ENCODE measurements at places on chromosomes 3 and 15.
A peak's percentile ranks its signal among the peaks of the same experiment; 100 is the strongest.

DNA sequence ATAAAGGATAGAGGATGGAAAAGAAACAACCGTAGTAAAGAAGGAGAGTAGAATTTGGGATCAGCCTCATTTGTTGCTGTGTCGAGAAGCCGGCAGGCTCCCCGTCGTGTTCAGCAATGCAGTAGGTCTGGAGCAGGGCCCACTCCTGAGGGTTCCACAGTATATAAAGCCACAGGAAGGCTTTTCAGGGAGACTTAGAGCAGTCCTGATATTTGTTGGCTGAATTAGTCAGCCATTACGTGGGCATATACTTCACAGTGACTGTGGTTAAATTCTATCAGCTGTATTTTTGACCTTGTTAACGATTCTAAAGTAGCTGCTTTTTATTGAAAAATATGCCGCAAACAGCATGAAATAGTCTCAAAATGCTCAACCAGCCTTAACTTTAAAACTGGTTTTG lies 149.5 kb downstream of the ITPR1 start:
- DNase-seq = no peak

DNA sequence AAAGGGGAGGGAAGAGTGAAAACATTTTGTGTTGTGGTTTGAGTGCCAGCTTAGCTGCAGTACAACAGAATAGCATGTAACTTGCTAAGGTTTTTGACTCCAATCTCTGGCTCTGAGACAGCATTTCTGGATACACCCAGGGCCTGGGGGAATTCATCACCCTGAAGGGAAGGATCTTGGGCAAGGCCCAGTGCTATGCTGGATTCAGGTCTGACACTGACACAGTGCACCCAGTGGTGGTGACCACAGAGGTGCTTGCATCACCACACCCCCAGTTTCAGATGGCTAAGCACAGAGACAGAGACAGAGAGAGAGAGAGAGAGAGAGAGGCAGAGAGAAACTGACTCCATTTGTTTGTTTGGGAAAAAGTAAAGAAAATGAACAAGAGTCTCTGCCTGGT lies 74.1 kb upstream of the KBTBD8 start:
- DNase-seq = no peak

GRCh38 chr3:64164349-64164748 lies 60.9 kb downstream of the PRICKLE2 start:
- DNase-seq = no peak

- DNase-seq = no peak
Measured at GRCh38 chr3:158491968-158492367, 79.0 kb upstream of the MLF1 start.

GRCh38 chr3:159828542-159828943 lies 160.1 kb upstream of the IL12A start:
- DNase-seq = no peak

DNA sequence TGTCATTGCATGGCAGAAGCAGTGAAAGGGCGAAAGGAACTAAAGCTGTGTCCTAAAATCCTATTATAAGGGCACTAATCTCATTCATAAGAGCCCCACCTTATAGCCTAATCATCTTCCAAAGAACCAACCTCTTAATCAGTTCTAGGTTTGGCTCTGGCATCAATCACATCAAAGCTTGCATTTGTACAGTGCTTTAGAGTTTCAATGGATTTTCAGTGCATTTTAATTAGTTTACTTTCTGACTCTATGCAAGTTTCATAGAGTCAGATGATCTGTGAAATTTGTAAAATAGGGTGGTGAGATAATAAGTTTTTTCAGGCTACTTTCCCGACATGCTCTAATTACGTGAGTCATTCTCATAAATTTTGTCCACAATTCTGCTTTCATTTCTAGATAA lies 341.1 kb downstream of the DIPK2A start:
- no peak for DNase-seq

GRCh38 chr3:51955893-51956770 lies 951 bp downstream of the GPR62 start:
- DNase-seq = no peak

GRCh38 chr3:126517291-126517951 lies at the start of gene UROC1:
TSS of gene UROC1 (minus strand) at chr3:126517773. CDS start at chr3:126517719, 54 bp downstream.
- DNase-seq = no peak

DNA sequence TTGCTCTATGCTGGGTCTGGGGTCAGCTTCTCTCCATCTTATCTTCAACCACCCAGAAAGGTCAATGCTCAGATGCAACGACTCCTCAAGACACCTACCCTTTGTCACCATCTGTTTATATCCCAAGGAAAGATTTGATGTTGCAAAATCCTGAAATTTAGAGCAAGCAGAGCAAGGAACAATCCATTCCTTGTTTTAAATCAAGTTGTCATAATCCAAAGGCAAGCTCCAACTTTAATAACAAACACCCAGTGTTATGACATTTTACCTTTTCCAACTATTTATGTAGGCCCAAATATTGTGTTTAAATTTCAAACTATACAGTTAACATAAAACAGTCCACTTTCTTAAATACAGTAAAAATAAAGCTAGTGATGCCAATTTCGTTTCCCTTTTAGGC lies 116.5 kb upstream of the LRIG1 start:
- DNase-seq = no peak

GRCh38 chr15:85880501-85881190 lies 85.9 kb upstream of the KLHL25 start:
- DNase-seq = no peak

- DNase-seq = no peak
Measured at GRCh38 chr15:91549581-91549980, 303.9 kb upstream of the SLCO3A1 start.

DNA sequence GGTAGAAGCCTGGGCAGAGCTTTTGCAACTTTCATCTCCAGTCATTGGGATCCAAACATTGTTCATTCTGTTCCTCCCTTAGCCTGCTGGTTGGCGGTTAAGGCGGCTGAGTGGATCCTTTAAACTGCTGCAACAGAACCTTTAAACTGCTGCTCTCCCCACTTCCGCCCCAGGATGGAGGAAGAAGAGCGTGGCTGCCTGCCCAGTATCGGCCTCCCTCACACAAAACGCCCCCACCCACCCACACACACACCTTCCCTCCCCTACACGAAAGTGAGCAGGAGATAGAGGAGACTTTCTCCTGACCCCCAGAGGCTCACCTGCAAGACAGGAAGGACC lies 460 bp upstream of the ZMAT3 start:
- no peak for DNase-seq

DNA sequence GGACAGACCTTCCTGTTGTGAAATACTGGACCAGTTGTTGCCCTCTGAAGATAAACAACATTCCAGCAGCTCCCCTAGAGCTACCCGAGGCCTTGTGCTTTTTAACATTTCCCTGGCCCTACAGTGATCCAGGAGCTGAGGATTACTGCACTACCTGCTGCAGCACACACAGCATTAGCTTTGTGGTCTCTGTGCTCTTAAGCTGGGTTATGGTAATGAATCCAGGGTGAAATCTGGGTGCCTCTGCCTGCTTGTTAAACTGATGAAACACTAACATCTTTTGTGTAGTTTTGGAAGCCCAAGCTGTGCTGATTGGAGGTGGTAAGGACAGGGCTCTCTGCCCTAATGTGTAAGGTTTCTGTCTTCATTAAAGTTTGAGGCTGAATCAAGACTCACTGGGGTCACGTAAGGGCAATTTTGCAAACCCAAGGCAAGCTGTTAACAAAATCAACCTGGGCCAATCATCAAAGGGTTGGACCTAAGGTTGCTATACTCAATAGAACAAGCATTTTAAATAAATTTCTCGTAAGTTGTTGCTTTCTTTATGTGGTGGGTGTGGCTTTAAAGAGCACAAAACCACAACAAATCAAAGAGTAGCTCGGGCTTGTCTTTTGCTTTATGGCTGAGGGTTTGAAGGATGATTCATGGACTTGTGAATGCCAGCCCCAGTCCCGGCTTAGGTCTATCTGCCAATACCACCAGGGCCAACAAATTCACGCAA lies 183.9 kb downstream of the TPRG1 start:
- peak; percentile 10 for DNase-seq

- no peak for DNase-seq
Measured at GRCh38 chr15:65646486-65646885, 24.7 kb downstream of the SLC24A1 start.

DNA sequence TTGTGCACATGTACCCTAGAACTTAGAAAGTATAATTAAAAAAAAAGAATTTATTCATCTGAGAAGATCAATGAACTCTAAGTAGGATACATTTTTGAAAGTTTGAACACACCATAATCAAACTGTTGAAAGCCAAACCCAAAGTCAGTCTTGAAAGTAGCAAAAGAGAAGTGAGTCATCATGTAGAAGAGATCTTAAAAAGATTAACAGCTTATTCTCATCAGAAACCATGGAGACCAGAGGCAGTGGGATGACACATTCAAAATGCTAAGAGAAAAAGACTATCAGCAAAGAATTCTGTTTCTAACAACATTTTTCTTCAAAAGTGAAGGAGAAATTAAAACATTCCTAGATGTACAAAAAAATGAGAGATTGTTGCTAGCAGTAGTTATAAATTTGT lies 60.7 kb downstream of the TIMP4 start:
- no peak for DNase-seq

- DNase-seq = no peak
Measured at GRCh38 chr3:193744822-193745684, 152.0 kb downstream of the OPA1 start.

DNA sequence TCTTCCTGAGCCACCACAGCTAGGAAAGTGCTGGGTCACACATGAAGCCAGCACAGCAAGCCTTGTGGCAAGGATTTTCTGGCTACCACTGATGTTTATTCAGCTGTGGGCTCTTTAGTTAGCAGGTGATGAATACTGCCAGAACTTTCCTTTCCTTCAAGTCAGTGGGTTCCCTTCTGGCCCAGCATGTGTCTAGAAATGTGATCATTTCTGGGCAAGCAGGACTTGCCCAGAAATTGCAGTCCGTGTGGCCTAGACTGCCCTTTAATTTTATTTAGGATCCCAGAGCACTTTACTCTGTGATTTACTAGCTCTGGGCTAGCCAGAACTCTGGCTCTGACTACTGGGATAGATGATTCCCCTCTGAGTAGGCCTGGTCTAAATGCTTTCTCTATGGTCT lies 397.5 kb downstream of the ZIC4 start:
- no peak for DNase-seq

- DNase-seq = no peak
Measured at GRCh38 chr3:149019580-149019979, 28.2 kb downstream of the GYG1 start.

- DNase-seq = no peak
Measured at GRCh38 chr3:120326784-120327183, 22.4 kb downstream of the LRRC58 start.

GRCh38 chr15:69154684-69155083 lies 5.8 kb upstream of the GLCE start:
- DNase-seq = no peak

GRCh38 chr15:25790000-25790660 lies 73.0 kb downstream of the ATP10A start:
- DNase-seq = no peak

GRCh38 chr3:146416366-146416765 lies 53.0 kb downstream of the PLSCR2 start:
- DNase-seq = no peak

DNA sequence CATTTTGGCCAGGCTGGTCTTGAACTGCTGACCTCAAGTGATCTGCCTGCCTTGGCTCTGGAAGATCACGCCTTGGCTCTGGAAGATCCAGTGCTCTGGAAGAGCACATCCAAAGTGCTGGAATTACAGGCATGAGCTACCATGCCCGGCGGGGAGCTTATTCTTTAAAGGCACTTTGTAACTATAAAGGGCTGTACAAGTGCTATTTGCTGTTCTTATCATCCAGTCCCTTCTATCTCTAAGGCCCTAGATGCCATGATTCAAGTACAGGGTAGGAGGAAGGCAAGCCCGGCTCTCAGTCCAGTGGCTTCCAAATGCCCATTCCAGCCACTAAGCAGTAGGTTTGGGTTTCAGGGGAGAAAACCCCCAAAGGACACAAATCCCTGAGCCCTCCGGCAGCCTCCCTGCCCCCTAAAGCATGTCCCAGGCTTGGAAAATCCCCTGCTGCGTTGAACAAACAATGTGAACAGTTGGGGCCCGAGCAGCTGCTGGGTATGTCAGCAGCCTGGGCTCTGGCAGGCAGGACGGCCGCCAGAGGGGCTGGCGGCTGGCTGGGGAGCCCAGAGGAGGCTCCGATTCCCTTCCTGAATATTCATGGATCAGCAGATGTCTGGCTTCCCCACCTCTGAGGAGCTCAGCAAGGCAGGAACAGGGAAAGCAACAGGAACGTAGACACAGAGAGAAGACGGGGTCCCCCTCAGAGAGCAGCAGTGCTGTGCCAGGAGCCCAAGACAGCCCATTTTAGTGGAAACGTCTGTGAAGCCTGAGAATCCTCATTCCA lies 7.7 kb downstream of the IGDCC4 start:
- no peak for DNase-seq

DNA sequence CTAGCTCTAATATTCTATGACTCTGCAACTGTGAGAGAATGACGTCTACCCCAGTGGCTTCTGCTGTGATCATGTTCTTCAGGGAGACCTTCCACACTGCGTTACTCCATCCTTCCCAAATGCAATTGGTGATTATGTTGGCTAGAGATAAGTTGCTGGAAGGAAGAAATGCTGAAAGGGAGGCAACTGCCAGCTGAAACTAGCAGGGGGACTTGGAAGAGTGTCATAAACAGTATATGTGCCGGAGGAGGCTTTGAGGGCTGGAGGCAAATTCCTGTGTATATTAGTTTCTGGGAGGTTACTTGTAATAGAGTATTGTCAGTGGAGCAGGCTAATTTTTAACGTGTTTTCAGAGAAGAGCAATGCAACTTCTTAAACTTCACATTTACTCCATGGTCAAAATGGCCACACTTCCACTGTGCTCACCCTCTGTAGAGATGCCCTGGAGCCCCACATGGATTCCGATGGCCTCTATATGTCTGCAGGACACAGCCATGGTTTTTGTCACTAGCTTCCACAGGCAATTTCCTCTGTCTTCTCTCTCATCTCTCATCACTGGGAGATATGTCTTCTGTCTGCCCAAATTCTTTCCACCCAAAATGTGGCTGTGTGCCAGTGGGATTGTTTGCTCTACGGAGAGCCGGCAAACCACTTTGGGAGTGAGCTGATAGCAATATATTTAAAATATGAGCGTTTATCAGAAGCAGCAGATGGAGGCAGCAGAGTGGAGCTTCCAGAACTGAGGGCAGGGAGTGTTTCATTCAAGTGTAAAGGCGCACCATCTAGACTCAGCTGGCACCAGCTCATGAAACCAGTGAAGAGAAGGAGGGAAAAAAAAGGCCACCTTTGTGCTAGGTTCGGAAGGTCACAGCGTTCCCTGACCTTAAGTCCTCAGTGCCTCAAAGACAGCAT lies 13.3 kb upstream of the CD47 start:
- DNase-seq = no peak

All from stimulated activated CD4-positive, alpha-beta T cell treated with anti-CD3 and anti-CD28 coated beads, TNF-alpha, amount 100 ng/mL, for 4 hours (primary cell).